ENCODE measurements at places on chromosomes 3 and 15. TPM values are rescaled to one million over a fixed set of nuclear protein-coding genes. Genes with fewer than 3 reads are reported as not detected.

Gene FANCI
- total RNA-seq = 32.3 TPM

Gene TM4SF4
- total RNA-seq = not detected

Gene CSPG4
- 5.6 TPM for total RNA-seq

Gene TSPAN3
- 93.8 TPM for total RNA-seq

Gene OR5K1
- not detected for total RNA-seq

Gene VEPH1
- total RNA-seq = not detected

Gene DNAH12
- total RNA-seq = under 0.01 TPM

Gene SLC15A2
- 4.0 TPM for total RNA-seq

Gene ZNF860
- total RNA-seq = 5.6 TPM

Gene ZMYND10
- not detected for total RNA-seq

Gene KLHL40
- total RNA-seq = not detected

Gene IL5RA
- total RNA-seq = not detected

Gene FRMD4B
- 66.2 TPM for total RNA-seq

Gene GREM1
- total RNA-seq = 7.0 TPM

Gene UNC13C
- not detected for total RNA-seq

Gene SPTSSB
- 4.2 TPM for total RNA-seq

DNA sequence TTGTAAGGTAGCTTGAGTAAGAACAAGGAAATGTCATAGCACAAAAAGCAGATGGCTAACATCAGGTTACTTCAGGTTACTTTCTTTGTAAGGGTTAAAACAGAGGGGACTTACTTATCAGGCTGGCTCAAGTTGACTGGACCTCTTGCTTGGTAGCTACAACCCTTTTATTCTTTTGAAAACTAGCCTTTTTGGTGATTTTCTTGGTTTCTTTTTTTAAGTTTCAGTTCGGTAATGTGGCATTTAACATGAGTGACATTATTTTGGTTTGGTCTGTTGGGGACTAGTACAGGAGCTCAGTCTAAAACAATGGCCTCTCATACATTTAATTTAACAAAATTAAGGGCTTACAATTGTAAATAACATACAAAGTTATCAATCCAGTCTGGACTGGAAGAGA, 621.4 kb downstream of the OTOL1 start:
- DNase-seq = no peak

DNA sequence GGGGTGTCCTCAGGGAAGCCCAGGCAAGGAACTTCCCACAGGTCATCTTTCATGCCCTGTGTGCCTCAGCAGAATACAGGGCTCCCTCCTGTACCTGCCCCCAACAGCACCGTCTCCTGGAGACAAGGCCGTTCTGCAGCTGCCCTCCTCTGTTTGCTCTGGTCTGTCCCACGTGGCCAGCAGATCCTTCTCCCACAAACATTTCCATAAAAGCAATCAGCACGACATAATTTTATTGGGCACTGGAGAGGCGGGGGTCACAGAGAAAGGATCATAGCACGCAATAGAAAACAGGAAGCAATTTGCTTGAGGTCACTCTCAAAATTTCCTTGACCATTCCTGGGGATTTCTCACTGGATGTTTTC, 29.4 kb downstream of the STARD5 start:
- no peak for DNase-seq

GRCh38 chr15:99656205-99656604, 77.0 kb downstream of the LYSMD4 start:
- DNase-seq = no peak

- no peak for DNase-seq
Measured at GRCh38 chr15:70608144-70608543, 155.2 kb downstream of the UACA start.

GRCh38 chr3:41304593-41304992, 105.3 kb downstream of the CTNNB1 start:
- DNase-seq = no peak

DNA sequence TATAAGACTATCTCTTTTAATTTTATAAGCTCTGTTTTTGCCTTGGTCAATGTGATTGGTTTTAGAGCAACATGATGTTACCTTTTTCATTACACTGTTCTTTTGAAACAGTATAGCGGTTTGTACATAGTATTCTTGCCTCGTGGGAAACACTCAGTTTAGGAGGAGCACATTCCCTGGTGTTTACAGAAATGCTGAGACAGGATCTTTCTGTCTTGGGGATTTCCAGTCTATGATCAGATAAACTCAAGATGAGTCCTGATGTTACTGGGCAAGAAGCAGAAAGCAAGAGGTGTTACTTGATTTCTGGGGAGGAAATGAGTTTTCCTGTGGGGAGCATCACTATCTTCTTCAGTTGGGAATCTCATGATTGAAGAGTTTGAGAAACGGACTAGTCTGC, 2.5 kb downstream of the TMEM266 start:
- DNase-seq = no peak

GRCh38 chr3:134039161-134039862, 9.6 kb upstream of the SLCO2A1 start:
- DNase-seq = no peak

DNA sequence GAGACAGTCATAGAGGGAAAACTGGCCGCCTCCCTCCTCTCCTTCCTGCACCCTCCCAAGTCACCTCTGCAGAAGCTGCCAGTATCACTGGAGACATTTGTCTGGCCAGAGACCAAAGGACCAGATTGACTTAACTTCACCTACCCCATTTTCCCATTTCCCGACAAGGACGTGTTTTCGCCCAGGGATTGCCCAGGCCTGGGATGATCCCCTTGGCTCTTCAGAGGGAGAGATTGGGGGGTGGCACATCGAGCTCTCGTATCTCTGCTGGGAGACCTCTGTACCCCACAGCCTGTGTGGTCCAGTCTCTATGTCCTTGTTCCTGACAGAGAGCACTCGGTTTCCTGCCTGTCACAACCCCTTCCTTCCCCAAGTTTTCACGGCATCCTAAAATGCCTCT, 31.4 kb downstream of the RGMA start:
- DNase-seq = no peak

GRCh38 chr15:74411686-74412085, 22.1 kb downstream of the SEMA7A start:
- DNase-seq = no peak

GRCh38 chr15:90839187-90840071, 29.0 kb upstream of the FURIN start:
- no peak for DNase-seq

- DNase-seq = no peak
Measured at GRCh38 chr3:20747741-20748140, 561.7 kb upstream of the SGO1 start.

- no peak for DNase-seq
Measured at GRCh38 chr3:175564363-175564762, 705.2 kb downstream of the NAALADL2 start.

DNA sequence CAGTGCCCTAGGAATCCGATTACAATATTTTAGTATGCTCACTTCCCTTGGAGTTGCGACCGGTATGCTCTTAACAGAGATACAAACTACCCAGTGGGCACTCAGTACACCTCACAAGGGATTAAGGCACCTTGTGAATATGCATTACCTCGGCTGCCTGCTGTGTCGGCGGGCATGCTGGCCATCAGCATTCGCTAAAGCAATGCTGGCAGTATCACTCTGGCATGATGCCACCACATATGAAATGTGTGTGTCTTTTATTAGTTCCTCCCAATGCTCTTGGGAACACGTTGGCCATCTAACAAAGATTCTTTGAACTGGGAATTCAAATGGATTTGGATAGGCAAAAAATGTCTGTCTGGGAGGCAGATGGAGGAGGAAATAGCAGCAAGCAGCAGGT, 67.4 kb upstream of the FOXB1 start:
- DNase-seq = no peak

DNA sequence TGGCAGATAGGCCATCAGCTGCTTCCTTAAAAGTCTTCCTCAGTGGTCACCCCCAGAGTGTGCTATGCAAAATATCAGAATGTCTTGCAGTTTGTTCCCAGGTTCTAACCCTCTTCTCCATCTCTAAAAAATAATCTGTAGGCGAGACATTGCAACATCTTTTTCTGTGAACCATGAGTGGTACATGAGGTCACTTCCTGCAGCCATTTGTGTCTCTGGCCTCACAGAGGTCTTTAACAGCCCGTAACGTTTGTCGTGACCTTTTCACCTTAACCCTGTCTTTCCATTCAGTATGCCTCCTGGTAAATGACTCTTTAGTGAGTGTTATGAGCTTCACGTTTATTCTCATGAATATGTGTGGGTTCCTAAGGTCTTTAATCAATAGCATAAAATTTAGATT, 145.4 kb downstream of the KLHL25 start:
- no peak for DNase-seq

GRCh38 chr3:119741657-119742590, 39.1 kb downstream of the CFAP91 start:
- no peak for DNase-seq

GRCh38 chr3:32865383-32865782, 47.6 kb downstream of the TRIM71 start:
- DNase-seq = no peak

GRCh38 chr3:172303181-172303580, 145.1 kb downstream of the GHSR start:
- DNase-seq = no peak

- DNase-seq = no peak
Measured at GRCh38 chr15:35690698-35691116, 144.7 kb upstream of the DPH6 start.

GRCh38 chr15:93420050-93420452, 331.0 kb upstream of the RGMA start:
- DNase-seq = no peak

GRCh38 chr3:11671648-11672100, 28.0 kb upstream of the VGLL4 start:
- no peak for DNase-seq

- no peak for DNase-seq
Measured at GRCh38 chr15:89034305-89034704, 54.0 kb upstream of the ABHD2 start.

DNA sequence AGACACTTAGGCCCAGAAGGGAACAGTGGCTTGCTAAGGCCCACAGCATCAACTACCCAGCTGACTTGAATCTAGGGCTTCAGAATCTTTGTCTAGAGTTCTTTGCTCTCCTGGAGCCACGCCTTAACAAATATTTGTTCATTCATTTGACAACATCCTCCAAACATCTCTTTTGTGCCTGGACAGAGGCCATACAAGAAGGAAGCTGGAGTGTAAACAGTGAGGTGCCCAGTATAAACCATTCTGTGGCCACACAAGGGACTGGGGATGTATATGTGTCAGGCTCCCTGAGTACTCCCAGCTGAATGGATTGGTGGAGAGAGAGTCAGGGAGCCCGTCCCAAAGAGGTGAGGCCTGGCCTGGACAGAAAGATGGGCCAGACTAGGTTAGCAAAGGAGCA, 3.4 kb downstream of the CIB2 start:
- no peak for DNase-seq

DNA sequence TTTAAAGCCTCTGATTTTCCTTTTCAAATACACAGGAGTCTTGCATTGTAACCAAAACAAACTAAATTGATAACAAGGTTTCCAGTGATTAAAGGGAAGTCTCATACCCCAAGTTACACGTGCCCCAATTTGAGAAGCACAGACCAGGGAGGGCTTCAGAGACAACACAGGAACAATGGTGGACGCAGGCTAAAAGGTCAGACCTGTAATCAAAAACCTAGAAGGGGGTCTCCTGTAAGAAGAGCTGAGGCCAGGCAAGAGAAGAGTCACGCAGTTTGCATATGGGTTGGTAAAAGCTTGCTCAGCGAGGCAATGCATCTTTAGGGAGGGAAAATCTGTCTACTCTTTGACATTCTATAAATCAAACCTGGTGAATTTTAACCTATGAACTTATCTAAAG, 58.6 kb upstream of the MCF2L2 start:
- no peak for DNase-seq

All from esophagus squamous epithelium (tissue), 5 donors.